ENCODE measurements at places on chromosomes 6 and 20.

GRCh38 chr6:146026873-146027272 is 2.0 kb upstream of the GRM1 start:
- no peak for DNase-seq

DNA sequence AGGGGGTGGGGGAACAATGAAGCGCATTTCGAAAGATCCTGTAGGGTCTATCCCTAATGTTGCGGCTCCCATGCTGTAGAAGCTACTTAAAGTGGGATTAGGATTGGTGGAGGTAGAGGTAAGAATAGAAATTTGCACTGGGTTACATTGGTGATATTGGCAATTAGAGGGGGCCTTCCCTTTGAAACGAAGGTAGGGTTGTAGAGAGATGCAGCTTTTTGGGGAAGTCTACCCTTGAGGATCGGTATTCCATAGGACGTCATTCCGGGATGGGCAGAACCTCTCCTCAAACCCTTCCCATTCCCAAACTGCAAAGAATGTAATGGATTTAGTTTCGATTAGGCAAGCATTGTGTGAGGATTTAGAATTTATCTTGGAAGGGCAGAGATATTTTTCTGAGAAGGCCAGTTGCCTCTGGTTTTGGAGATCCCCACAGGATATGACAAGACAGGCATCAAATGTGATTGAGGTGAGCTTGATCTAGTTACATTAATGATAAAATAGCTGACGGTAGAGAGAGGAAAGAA is 5.4 kb upstream of the ZNFX1 start:
- no peak for DNase-seq

GRCh38 chr6:17907406-17908229 is 79.8 kb downstream of the KIF13A start:
- no peak for DNase-seq

DNA sequence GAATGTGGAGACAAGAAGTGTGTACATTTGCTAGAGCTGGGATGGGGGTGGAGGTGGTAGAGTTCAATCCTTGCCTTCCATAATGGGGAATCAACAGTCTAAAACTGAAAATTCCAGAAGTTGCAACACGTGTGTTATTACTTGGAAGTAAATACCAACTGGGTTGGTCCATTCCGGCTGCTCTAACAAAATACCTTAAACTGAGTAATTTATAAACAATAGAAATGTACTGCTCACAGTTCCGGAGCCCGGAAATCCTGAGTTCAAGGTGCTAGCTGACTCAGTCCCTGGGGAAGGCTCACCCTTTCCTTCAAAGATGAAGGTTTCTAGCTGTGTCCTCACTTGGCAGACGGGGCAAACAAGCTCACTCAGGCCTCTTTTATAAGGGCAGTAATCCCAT is 59.0 kb downstream of the RIN2 start:
- no peak for DNase-seq

GRCh38 chr6:26383624-26384417 is 913 bp downstream of the BTN2A2 start:
- no peak for DNase-seq

- no peak for DNase-seq
Measured at GRCh38 chr6:48714699-48715098, 603.7 kb upstream of the PTCHD4 start.

DNA sequence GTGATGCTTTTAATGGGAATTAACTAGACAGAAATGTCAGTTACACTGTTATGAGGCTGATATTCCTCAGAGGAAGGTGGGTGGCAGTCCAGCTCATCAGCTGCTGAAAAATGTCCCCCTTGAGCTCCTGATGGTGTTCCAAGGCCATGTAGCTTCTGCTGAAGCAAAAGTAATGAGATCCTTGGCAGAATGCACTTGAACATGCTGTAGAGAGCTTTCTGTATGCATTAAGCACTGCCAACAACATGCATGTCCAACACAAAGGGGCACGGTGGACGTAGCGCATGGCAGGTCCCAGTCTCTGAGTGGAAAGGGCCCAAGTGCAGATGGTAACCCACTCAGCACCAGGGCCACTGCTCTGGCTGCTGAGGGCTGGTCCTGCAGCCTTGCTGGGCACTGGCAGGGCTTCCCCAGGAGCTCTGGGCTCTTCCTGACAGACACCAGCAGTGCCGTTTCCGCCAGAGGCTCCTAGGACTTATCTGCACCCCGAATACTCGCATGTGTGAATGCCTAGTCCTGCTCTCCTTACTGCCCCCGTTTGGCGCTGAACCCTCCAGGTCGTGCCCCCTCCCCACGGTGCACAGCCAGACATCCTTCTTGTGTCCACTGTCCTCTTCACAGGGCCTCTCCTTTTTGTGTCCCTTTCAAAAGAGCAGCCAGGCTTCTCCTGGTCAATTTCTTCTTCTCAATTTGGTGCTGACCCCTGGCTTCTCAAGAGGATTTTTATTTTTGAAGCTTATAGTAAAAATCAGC is 18.6 kb upstream of the SYNDIG1 start:
- DNase-seq: no peak

DNA sequence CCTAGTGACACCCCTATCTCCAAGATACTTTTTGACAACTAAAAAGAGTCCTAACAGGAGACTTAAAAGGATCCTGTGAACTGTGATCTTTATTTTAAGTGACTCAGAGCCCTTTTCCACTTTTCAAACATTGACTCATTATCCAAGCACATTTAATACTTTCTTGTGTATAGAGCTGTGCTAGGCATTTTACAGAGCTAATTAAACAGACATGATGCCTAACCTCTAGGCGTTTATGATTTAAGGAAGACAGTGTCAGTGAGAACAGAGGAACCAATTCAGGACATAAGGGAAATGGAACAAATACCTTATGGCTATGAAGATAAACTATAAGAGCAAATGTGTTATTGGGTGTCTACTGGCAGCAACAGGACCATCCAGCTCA is 282.6 kb downstream of the TPBG start:
- DNase-seq: no peak

DNA sequence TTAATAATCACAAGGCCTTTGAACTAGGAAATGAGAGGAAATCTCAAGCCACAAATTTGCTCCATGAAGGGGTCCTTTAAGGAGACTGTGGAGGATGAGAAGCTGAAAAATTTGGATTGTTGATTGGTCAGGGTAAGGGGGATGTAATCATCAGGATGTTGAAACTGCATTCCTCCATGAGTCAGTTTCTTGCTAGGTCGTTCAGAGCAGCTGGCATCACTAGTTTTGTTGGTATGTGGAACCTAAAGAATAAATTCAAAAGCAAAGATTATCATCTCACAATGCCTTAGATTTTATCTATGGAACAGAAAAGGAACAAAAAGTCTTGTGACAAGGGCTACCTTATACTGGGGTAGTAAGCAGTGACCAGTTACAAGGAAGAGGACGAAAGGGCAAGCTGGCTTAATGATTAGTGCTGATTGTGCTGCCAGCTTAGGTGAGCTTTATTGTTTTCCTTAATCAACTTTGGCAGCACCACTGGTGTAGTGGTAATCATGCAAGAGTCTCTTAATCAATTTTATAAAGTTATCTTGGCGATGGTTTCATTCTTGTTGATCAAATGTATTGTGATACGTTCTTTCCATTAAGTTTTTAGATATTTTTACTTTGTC is 36.6 kb downstream of the CRISP2 start:
- DNase-seq: no peak

DNA sequence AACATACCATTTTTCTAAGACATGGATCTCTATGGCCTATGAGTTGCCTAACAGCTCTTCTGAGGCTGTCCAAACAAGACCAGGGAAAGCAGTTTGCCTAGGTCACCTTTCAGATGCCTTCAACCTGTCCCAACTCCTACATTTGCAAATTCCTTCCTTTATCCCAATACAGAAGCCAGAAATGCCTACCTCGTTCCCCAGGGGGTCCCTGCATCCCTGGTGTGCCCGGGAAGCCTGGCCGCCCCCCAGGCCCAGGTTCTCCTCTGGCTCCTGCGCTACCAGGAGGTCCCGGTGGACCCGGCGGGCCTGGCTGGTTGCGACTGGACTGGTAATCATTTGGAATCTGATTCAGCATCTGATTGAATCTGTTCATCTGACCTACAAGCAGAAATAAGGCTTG is 115.9 kb downstream of the COL12A1 start:
- no peak for DNase-seq

DNA sequence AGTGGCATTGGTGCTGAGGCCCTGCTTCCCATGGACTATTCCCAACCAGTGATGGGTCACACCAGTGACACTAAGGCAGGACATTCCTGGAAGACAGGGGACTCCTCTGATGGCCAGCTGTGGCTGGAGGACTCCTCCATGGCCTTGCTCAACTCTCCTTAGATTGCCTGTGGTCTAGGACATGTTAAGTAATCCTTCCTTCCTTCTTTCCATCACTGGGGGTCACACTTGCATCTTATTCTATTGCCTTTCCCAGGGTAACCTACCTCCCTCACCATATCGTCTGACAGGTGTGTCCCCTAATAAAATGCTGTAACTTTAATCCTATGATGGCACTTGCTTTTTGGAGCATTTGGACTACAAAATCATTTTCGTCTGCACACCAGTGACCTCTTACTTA is 24.5 kb upstream of the HLA-A start:
- DNase-seq: no peak

- no peak for DNase-seq
Measured at GRCh38 chr6:127343809-127344659, 625 bp upstream of the ECHDC1 start.

GRCh38 chr6:125658759-125659431 is 90.5 kb upstream of the HEY2 start:
- no peak for DNase-seq

- DNase-seq: no peak
Measured at GRCh38 chr6:3250231-3250675, 8.5 kb upstream of the PSMG4 start.

DNA sequence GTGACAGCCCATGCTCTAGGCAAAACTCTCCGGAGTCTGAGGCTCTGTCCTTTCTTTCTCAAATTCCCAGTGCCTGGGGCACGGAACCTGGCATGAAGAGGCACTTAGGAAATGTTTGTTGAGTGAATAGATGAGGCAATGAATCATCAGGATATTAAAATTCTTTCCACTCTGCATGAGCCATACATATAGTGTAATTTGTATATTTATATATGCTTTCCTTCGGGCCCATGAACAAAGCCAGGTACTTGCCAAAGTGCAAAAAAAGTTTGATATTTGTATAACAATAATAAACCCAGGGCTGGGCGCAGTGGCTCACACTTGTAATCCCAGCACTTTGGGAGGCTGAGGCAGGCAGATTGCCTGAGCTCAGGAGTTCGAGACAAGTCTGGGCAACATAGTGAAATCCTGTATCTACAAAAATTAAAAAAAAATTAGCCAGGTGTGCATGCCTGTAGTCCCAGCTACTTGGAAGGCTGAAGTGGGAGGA is 212.3 kb upstream of the ZNF217 start:
- DNase-seq: no peak

DNA sequence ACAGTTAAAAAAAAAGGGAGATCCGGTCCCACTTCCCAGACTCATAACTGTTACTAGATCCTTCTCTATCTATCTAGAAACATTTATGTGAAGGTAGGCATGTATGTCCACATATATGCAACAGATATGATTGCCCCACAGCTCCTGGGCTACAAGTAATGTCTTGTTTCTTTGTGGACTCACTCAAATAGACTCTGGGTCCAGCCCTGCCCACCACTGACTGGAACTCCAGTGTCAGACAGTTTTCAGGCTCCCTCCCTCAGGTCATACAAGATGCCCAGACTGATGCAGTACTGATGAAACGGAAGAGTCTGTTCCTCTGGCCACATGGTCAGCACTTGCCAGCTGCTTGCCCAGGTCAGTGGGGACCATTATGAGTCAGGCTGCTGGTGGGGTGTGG is 30.8 kb upstream of the IER3 start:
- no peak for DNase-seq

GRCh38 chr20:41358230-41358629 is 8.4 kb downstream of the EMILIN3 start:
- no peak for DNase-seq

GRCh38 chr6:80376411-80376810 is 269.9 kb downstream of the BCKDHB start:
- DNase-seq: no peak

DNA sequence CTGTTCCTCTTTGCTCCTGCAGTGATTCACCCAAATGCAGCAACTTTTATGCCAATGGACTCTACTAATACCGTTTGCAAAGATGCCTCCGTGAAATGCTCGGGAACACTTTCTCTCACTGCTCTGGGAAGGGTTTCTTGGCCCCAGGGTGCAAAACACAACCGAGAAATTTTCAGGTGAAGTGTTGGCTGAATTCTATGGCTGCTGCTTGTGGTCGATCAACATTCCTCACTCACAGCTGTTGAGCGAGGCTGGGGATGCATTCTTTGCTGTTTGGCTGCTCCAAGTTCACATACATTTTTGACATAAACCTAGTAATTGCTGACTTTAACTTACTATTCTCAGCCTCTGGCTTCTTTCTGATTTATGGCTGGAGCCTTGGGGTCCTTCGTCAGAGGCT is 342.0 kb upstream of the CHD6 start:
- DNase-seq: no peak

- no peak for DNase-seq
Measured at GRCh38 chr6:157224951-157225574, 98.3 kb downstream of the TMEM242 start.

GRCh38 chr20:21511850-21512633 is 1.8 kb downstream of the NKX2-2 start:
- DNase-seq: no peak

DNA sequence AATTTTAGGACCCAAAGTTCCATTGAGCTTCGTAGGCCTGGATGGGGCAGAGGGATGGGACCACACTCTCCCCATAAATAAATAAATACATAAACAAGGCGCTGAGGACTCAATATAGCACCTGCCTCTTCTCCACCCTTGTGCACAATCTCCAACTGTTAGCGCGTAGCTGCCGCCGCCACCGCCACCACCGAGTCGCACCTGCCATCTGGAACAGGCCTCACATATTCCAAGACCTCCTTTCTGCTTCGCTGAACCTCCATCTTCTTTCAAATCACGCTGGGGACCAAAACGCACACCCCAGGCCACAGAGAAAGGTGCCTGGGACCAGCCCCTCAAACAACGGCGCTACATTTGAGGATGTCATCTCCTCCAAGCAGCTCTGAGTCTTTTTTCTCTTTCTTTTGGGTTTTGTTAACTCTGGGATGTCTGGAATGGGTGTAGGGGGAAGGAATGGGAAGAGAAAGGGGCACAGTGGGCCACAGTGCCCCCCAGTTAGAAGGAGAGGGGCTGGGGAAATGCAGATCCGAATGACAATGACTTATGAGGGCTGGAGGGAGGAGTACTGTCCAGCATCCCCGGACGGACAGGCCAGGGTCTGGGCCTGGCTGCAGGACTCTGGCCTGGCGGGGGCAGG is 49.7 kb downstream of the NOL4L start:
- DNase-seq: no peak

- no peak for DNase-seq
Measured at GRCh38 chr6:110950440-110950839, 8.1 kb upstream of the GTF3C6 start.
